ENCODE measurements at places on chromosomes 3 and 15.
A peak's percentile ranks its signal among the peaks of the same experiment; 100 is the strongest.

GRCh38 chr3:197286678-197287077 lies 11.7 kb downstream of the DLG1 start:
- no peak for DNase-seq

DNA sequence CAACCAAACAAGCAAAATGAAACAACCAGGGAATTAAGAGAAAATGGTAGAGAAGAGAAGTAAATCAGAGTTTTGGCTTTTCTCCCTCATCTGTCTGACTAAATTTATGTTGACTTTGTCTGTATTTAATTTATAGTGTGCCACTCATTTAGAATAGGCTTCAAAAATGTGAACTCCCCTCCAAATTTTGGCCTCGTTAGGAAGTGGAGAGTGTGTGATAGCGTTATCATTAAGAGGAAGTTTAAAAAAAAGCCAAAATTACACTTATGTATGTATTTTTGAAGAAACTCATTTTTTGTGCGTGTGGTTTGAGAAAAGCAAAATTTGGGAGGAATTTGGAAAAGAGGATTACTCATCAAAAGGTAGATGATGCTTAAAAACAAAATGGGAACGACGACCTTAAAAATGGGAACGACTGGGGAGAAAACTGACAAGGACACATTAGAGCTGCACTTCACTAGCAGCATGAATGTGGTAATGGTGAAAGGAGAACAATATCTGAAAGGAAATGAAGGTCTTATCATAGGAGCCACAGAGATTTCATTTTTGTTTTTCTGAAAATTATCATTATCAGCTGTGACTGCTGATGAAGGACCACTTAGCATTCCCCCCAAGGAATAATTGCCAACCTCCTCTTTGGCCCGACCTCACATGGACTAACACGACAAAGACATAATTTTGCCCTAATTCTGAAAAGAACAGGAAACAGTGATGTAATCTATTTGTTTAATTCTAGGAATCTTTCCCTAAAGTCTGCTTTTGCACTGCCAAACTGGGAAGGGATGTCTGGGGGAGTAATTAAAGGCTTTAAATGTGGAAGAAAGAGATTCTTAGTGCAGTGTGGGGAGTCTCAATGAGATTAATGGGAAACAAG lies 163.2 kb upstream of the P2RY1 start:
- DNase-seq = no peak

- peak; percentile 36 for DNase-seq
These were observed 18.0 kb downstream of the PDIA5 start for GRCh38 chr3:123084738-123085237.

DNA sequence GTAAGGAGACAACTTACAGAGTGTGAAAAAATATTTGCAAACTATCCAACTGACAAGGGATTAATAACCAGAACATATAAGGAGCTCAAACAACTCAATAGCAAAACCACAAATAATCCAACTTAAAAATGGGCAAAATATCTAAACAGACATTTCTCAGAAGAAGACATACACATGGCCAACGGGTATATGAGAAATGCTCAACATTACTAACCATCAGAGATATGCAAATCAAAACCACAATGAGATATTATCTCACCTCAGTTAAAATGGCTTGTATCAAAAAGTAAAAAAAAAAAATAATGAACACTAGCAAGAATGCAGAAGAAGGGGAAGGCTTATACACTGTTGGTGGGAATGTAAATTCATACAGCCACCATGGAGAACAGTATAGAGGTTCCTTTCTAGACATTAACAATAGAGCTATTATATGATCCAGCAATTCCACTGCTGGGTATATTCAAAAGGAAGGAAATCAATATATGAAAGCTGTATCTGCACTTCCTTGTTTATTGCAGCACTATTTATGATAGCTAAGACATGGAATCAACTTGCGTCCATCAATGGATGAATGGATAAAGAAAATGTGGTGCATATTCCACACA lies 998.6 kb downstream of the NAALADL2 start:
- DNase-seq = no peak

DNA sequence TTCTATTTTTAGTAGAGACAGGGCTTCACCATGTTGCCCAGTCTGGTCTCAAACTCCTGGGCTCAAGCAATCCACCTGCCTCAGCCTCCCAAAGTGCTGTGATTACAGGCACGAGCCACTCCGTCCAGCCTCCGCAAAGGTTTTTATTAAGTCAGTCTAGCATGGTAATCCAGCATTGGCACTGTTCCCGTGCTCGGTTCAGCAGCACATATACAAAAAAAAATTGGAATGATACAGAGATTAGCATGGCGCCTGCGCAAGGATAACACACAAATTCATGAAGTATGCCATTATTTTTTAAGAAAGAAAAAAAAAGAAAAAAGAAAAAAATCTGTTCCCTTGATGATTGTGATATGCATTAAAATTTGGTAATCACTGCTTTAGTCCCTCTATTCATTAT lies 8.5 kb downstream of the CKMT1A start:
- no peak for DNase-seq
